ENCODE measurements at places on chromosomes 7 and 10. TPM values are rescaled to one million over a fixed set of nuclear protein-coding genes. Genes with fewer than 3 reads are reported as not detected.

AGR2 gene
- not detected for total RNA-seq

SPDYE2 gene
- total RNA-seq: not detected

CRYGN gene
- total RNA-seq: not detected

SHTN1 gene
- 2.9 TPM for total RNA-seq

ANKRD30A gene
- not detected for total RNA-seq

STOX1 gene
- not detected for total RNA-seq

PCLO gene
- total RNA-seq: 0.59 TPM

ACSM6 gene
- not detected for total RNA-seq

EBF3 gene
- not detected for total RNA-seq

TRIL gene
- total RNA-seq: 0.65 TPM

MCM10 gene
- 0.89 TPM for total RNA-seq

PRPS1L1 gene
- total RNA-seq: not detected

CALML5 gene
- not detected for total RNA-seq

ACTR3C gene
- 1.2 TPM for total RNA-seq

PIK3CG gene
- total RNA-seq: not detected

FAM25A gene
- not detected for total RNA-seq

CPED1 gene
- total RNA-seq: 12.8 TPM

RET gene
- 0.74 TPM for total RNA-seq

VPS37D gene
- total RNA-seq: 3.0 TPM

NEBL gene
- under 0.01 TPM for total RNA-seq

NRAP gene
- total RNA-seq: not detected

AHR gene
- 38.0 TPM for total RNA-seq

GPR141 gene
- total RNA-seq: not detected

GPRIN2 gene
- not detected for total RNA-seq

SFXN3 gene
- 73.7 TPM for total RNA-seq

BTRC gene
- total RNA-seq: 11.3 TPM

PNLIPRP1 gene
- not detected for total RNA-seq
